ENCODE measurements at places on chromosomes 2 and 18.

- DNase-seq: no peak
Observed at GRCh38 chr2:239721991-239722759, 303.0 kb downstream of the NDUFA10 start.

GRCh38 chr2:46971929-46972328 is 56.3 kb upstream of the MCFD2 start:
- no peak for DNase-seq

- no peak for DNase-seq
Observed at GRCh38 chr2:28557389-28558131, 61.7 kb downstream of the PLB1 start.

DNA sequence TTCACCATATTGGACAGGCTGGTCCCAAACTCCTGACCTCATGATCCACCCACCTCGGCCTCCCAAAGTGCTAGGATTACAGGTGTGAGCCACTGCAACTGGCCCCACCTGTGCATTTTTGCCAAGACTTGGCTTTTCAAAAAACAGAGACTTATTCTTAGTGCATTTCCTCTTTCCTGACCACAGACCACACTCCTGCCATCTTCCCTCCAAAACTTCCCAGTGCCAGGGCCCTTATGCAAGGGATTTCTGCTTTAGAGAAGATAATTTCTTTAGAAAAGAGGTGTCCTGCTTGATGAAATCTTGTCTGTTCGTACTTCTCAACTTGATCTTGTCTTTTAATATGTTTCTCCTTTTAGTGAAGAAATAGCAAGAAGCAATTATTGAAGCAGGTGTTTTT is 98.8 kb upstream of the ZNF516 start:
- no peak for DNase-seq

GRCh38 chr2:239912171-239912937 is 112.8 kb downstream of the NDUFA10 start:
- no peak for DNase-seq

DNA sequence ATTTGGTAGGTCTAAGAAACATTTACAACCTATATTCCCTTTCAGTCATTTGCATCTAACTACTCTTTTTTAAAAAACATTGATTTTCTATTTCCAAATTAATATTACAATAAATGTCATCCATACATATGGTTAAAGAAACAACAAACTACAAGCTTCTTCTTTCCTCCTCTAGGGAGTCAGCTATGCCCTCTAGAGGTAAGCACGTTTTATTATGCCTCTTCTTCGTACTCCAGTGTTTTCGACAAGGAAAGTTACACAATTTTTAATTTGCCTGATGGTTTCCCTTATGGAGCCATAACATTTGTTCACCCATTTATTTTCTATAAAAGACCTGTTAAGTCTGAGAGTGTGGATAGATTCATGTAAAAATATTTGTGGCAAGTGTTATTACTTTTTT is 183.4 kb upstream of the CDH7 start:
- DNase-seq: no peak

GRCh38 chr2:190515687-190516086 is 18.8 kb downstream of the NEMP2 start:
- no peak for DNase-seq

GRCh38 chr2:27545348-27546141 is 37.3 kb upstream of the ZNF512 start:
- no peak for DNase-seq

- DNase-seq: no peak
Observed at GRCh38 chr2:197308996-197309690, 1.4 kb downstream of the ANKRD44 start.
